ENCODE measurements at places on chromosomes 16 and 17. TPM values are rescaled to one million over a fixed set of nuclear protein-coding genes. Genes with fewer than 3 reads are reported as not detected.

DNA sequence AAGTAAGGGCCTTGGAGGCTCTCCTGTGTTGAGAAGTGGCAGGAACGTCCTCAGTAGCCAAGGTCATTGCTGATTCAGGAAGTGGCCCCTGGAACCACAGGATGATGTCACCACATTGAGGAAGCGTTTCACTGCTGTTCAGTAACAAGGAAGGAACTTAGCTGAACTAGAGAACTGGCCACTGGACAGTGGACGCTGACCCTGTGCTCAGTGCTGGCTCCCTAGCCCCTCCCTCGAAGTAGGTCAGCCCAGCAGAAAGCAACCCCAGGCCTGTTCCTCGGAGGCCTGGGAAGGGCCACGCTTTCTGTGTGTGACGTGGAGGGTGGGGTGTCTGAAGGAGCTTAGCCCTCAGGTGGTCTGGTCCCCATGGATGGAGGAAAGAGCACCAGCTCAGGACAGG, 58.3 kb downstream of the B9D1 start:
- H3K27ac ChIP-seq, result no peak overlapping the region
- H3K4me1 ChIP-seq, result no peaks in the 10 kb centered on the region
- no peak overlapping the region for H3K4me3 ChIP-seq
- DNase-seq, result peak; percentile 74
- no peaks in the 10 kb centered on the region for H3K27me3 ChIP-seq
- H3K36me3 ChIP-seq, result no peaks in the 10 kb centered on the region

- peak; percentile 88 for DNase-seq
- H3K4me3 ChIP-seq, result peak within 1 kb of the TSS; percentile 68
- H3K27ac ChIP-seq, result peak within 1 kb of the TSS; percentile 15
- H3K4me1 ChIP-seq, result no peaks in the 10 kb centered on the region
These were observed at the start of gene MAP3K14 for GRCh38 chr17:45316434-45317110. Gene MAP3K14 (minus strand): TSS chr17:45317020. CDS start chr17:45290745, 26,275 bp downstream.

DNA sequence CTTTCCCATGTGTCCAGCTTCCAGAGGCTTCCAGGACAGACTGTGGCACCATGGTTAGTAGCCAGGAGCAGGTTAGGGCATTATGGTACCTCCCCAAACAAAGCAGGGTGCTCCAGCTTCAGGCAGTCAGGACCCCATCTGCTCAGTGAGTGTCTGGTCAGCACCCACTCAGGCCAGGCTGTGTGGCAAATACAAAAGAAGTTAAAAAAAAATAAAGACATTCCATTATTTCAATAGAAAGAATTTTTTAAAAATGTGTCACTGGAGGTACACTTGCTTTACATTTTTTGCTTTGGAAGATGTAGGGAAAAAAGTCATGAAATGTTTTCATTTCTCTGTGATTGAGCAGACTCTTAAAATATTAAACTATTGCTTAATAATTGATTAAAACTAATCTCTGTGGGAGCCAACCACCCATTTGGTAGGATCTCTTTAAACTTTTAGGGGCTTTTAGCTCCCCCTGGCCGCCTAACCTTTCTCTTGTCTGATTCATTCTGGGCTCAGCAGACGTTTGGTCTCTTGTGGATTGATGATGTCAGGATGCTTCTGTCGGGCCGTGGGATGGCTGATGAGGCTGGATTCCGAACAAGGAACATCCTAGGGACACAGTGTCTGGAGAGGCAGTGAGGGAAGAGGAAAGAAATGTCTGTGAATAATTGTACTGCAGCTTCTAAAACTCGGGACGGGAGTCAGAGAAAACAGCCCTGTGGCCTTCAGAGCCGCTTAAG, 28.4 kb upstream of the NPTX1 start:
- no peaks in the 10 kb centered on the region for H3K27me3 ChIP-seq
- DNase-seq, result no peak
- no peak overlapping the region for H3K4me3 ChIP-seq
- H3K4me1 ChIP-seq, result no peaks in the 10 kb centered on the region
- no peaks in the 10 kb centered on the region for H3K36me3 ChIP-seq

DNA sequence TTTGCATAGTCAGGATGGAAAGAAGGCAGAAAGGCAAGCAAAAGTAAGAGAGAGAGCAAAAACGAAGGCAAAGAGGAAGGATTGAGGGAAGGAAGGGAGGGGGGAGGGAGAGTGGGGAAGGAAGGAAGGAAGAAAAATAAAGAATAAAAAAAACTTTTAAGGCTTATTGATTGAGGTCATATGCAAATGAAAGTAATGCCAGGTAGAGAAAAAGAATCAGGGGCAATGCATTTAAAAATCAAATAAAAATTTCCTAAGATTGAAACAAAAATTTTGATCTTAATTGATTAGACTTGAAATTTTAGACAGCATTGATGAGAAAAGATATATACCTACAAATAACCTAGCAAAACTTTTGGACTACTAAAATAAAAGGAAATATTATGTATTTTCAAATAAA, 153.9 kb upstream of the KIF2B start:
- H3K27ac ChIP-seq, result no peak overlapping the region
- H3K27me3 ChIP-seq, result no peaks in the 10 kb centered on the region
- no peaks in the 10 kb centered on the region for H3K36me3 ChIP-seq
- H3K4me1 ChIP-seq, result no peaks in the 10 kb centered on the region
- H3K4me3 ChIP-seq, result no peak overlapping the region

DNA sequence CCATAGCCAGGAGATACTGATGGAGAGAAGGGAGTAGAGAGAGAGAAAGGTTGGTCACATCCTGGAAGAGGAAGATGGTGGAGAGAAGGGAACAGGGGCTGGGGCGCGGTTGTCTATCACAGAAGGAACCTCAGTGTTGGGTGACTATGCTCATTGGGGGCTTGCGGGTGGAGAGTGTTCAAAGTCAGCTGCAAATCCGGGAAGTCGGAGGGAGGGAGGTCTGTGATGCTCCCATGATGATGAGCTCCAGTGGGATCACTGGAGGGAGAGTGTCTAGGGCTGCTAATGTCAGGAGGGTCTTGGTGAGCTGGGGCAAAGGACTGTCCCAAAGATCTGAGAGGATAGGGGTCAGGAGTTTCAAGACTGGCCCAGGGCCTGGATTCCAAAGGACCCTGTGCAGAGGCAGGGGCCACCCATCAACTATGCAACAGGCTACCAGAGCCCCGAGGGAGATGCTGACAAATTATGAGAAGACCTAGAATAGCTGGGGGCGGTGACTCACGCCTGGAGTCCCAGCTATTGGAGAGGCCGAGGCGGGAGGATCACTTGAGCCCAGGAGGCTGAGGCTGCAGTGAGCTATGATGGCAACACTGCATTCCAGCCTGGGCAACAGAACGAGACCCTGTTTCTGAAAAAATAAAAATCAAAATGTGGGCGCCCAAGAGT, 2.6 kb downstream of the SPDYE4 start:
- H3K27me3 ChIP-seq, result no peaks in the 10 kb centered on the region
- no peaks in the 10 kb centered on the region for H3K36me3 ChIP-seq
- no peak for DNase-seq
- H3K4me3 ChIP-seq, result no peak overlapping the region

- DNase-seq, result no peak
- no peaks in the 10 kb centered on the region for H3K4me1 ChIP-seq
- no peak overlapping the region for H3K4me3 ChIP-seq
- H3K36me3 ChIP-seq, result no peaks in the 10 kb centered on the region
These were observed 218.5 kb upstream of the CIBAR2 start for GRCh38 chr16:85330694-85331188.

- H3K27ac ChIP-seq, result no peak overlapping the region
- no peaks in the 10 kb centered on the region for H3K4me1 ChIP-seq
- H3K4me3 ChIP-seq, result no peak overlapping the region
- no peaks in the 10 kb centered on the region for H3K27me3 ChIP-seq
- DNase-seq, result no peak
These were observed 3.6 kb downstream of the AMDHD2 start for GRCh38 chr16:2523801-2524231.

The KRT27 gene
- not detected for total RNA-seq

GRCh38 chr16:19515757-19516156, 6.1 kb downstream of the GDE1 start:
- no peak overlapping the region for H3K27ac ChIP-seq
- no peaks in the 10 kb centered on the region for H3K4me1 ChIP-seq
- no peak for DNase-seq
- H3K4me3 ChIP-seq, result no peak overlapping the region

DNA sequence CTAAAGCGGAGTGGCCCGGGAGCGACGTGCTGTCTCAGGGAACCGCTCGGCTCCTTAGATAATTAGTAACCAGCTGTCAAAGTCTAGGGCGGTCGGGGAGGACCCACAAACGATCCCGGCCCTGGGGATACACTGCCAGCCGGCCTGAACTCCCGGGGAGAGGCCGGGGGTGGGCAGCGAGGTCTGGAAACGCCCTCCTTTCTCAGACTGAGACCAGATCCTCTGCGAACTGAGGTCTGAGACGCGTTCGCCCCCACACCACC, 1.3 kb downstream of the HNF1B start:
- DNase-seq, result no peak
- H3K36me3 ChIP-seq, result no peaks in the 10 kb centered on the region
- no peaks in the 10 kb centered on the region for H3K4me1 ChIP-seq
- peaks cover 1% of the 10 kb centered on the region for H3K27me3 ChIP-seq
- H3K4me3 ChIP-seq, result no peak overlapping the region

The ESRP2 gene
- total RNA-seq, result 0.36 TPM

DNA sequence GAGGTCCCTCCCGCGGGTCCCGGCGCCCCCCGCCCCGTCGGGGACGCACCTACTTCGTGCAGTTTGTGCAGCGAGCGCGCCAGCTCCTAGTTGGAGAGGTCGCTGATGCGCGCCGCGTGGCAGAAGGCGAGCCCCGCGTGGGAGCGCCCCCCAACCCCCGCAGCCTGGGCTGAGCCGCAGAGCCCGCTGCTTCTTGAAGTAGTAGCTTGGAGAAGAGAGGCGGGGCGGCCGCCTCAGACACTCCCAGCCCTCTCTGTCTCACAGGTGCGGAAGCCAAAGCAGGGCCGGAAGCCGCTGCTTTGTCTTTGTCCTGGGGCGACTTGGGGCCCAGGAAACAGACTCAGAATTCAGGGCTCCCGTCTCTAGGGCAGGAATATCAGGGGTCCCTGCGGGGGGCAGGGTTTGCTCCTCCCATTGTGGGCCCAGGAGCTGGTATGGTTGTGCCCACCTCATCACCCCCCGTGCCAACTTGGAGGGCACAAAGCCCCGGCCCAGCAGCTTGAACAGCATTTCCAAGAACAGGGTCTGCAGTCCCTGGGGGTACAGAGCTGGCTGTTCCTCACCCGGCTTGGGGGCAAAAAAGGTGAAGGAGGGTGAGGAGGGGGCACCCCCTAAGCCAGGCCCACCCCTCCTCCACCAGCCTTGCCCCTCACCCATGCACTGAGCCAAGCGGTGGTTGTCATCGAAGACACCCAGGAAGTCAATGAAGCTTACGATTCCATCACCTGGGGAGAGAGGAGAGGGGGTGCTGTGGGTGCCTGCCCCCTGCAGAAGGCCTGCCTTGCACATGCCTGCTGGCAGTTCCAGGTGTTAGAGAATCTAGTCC, 13.5 kb downstream of the SPATA32 start:
- no peak overlapping the region for H3K27ac ChIP-seq
- H3K27me3 ChIP-seq, result no peaks in the 10 kb centered on the region
- H3K4me3 ChIP-seq, result peak overlapping the region; percentile 11
- no peaks in the 10 kb centered on the region for H3K36me3 ChIP-seq

DNA sequence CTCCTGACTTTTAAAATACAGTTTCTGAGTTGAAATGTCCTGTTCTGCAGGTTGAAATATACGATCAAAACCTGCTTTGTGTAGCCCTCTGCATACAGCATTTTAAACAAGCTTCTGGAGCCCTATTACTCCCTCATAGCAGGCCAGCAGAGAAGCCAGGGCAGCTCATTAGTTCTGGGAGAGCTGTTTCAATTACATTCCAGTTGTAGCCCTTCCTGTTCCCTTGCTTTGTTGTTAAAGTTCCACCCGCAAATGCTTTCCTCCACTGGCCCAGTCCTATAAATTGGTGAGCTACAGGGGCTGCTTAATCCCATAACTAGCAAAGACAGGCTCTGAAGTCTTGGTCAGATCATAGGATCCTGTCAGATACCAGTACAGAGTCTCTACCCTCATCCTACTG, 162.5 kb downstream of the SLC39A11 start:
- H3K4me1 ChIP-seq, result peaks cover 2% of the 10 kb centered on the region
- no peak for DNase-seq
- H3K27ac ChIP-seq, result no peak overlapping the region
- no peaks in the 10 kb centered on the region for H3K27me3 ChIP-seq

DNA sequence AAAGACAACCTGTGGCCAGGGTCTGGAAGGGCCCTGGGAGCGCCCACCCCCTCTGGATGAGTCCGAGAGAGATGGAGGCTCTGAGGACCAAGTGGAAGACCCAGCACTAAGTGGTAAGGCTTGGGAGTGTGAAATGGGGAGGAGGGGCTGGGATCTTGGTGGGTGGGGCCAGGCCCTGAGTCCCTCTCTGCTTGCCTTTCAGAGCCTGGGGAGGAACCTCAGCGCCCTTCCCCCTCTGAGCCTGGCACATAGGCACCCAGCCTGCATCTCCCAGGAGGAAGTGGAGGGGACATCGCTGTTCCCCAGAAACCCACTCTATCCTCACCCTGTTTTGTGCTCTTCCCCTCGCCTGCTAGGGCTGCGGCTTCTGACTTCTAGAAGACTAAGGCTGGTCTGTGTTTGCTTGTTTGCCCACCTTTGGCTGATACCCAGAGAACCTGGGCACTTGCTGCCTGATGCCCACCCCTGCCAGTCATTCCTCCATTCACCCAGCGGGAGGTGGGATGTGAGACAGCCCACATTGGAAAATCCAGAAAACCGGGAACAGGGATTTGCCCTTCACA, 1.2 kb upstream of the STARD3 start:
- no peak overlapping the region for H3K27ac ChIP-seq
- H3K36me3 ChIP-seq, result no peaks in the 10 kb centered on the region
- no peak for DNase-seq
- H3K27me3 ChIP-seq, result no peaks in the 10 kb centered on the region

The PKD1 gene
- 325 TPM for total RNA-seq

The AGRP gene
- total RNA-seq, result not detected

The NT5C3B gene
- 43.5 TPM for total RNA-seq

The PLCD3 gene
- 94.6 TPM for total RNA-seq

The FNDC8 gene
- not detected for total RNA-seq

DNA sequence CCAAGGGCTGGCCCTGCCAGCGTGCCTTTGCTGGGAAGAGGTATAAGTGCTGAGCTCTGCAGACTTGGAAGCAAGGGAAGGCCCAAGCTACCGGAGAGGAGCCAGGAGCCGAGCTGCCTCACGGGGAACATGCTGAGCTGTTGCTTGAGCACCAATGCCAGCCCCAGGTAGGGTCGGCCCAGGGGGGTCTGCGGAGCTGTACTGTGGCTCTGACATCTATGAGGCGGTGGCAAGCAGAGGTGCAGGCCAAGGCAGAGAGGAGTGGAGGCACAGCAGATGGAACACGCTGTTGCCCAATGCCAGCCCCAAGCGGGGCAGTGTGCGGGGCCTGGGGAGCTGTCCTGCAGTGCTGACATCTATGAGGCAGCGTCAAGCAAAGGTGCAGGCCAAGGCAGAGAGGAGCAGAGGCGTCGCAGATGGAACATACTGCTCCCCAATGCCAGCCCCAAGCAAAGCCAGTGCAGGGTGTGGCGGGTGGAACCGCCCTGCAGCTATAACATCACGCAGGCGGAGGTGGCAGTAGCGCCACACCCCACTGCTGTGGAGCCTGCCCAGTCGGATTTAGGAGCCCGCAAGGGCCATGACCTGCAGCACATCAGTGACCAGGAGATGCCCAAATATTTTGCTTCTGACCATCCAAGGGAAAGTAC, 10.0 kb downstream of the GGA2 start:
- H3K4me3 ChIP-seq, result no peak overlapping the region
- H3K27me3 ChIP-seq, result no peaks in the 10 kb centered on the region
- peak; percentile 41 for DNase-seq

The MT4 gene
- not detected for total RNA-seq
